ENCODE measurements at places on chromosomes 1 and 21. TPM values are rescaled to one million over a fixed set of nuclear protein-coding genes. Genes with fewer than 3 reads are reported as not detected.

SNX7 gene
- 16.4 TPM for total RNA-seq

HRNR gene
- not detected for total RNA-seq

SNAP47 gene
- total RNA-seq: 44.0 TPM

STIL gene
- 0.48 TPM for total RNA-seq

TARBP1 gene
- total RNA-seq: 9.1 TPM

DCST1 gene
- total RNA-seq: not detected

PITHD1 gene
- 33.7 TPM for total RNA-seq

SRGAP2C gene
- 9.8 TPM for total RNA-seq

NTNG1 gene
- not detected for total RNA-seq

- DNase-seq: no peak
These were observed 5.2 kb downstream of the PLEKHA6 start for GRCh38 chr1:204354579-204354978.

- DNase-seq: no peak
These were observed 4.7 kb downstream of the UROD start for GRCh38 chr1:45016767-45017166.

- no peak for DNase-seq
These were observed 109.9 kb downstream of the KIAA0319L start for GRCh38 chr1:35447278-35447677.

DNA sequence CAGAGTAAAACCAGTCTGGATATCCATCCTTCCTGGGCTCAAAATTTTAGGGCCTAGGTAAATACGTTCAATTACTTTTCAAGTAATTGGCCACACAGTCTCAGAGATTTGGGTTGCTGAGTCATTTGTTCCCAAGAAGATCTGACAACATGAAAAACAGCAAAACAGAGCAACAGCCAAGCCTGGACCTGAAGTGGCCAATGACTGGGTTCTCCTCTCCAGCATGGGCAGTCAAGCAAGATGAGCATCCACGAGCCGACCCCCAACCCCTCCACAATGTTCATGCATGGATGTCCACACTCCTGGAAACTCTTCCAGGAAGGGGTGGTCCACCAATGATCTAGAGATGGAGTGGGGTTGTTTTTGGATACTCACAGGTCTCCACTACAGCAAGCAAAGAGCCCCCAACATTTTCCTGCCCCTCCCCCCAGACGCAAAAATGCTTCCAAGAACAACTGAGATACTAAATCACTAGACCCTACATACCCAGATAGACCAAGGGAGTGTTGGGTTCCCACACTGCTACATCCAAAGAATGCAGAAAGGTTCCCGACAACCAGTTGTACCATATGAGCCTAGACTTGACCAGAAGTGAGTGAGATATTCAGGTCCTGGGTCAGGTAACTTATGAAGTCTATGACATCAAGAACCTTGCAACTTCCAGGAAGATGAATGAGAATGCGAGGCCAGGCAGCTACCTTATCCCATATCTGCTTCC lies 73.0 kb downstream of the CD46 start:
- peak; percentile 71 for DNase-seq

GRCh38 chr21:17612023-17612564 lies 607 bp downstream of the BTG3 start:
- peak; percentile 76 for DNase-seq

GRCh38 chr1:5770981-5771765 lies 221.1 kb downstream of the NPHP4 start:
- no peak for DNase-seq

DNA sequence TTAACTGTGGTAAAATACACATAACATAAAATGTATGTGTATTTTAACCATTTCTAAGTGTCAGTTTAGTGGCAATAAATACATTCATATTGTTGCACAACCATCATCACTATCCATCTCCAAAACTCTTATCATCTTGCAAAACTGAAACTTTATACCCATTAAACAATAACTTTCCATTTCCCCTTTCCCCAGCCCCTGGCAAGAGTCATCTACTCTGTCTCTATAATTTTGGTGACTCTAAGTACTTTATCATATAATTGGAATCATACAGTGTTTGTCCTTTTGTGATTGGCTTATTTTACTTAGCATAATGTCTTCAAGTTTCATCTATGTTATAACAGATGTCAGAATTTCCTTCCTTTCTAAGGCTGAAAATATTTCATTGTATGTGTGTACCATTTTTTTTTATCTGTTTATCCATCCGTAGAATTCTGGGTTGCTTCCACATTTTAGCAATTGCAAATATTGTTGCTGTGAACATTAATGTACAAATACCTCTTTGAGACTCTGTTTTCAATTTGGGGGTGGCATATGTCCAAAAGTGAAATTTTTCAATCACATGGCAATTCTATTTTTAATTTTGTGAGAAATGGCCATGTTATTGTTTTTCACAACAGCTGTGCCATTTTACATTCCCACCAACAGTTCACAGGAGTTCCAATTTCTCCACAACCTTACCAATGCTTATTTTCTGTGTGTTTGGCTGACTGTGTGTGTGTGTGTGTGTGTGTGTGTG lies 153.9 kb upstream of the GORAB start:
- DNase-seq: no peak

DNA sequence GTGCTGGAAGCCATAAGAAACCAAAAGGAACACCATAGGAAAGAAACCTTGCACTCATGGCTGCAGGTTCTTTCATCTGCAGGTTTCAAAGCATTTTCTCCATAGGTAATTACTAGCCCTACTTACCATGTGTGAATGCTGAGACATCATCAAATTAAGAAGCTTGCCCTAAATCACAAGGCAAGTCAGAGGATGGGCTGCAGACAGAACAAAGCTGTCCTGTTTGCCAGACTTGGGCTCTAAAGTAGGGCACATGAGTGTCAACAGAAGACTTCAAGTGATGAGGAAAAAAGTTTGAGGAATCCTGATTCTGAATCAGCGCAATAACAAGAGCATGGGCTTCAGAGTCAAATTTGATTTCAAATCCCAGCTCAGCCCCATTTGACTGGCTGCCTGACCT lies 5.8 kb upstream of the EPS15 start:
- no peak for DNase-seq

GRCh38 chr21:46021398-46021797 lies 39.8 kb downstream of the COL6A1 start:
- no peak for DNase-seq

DNA sequence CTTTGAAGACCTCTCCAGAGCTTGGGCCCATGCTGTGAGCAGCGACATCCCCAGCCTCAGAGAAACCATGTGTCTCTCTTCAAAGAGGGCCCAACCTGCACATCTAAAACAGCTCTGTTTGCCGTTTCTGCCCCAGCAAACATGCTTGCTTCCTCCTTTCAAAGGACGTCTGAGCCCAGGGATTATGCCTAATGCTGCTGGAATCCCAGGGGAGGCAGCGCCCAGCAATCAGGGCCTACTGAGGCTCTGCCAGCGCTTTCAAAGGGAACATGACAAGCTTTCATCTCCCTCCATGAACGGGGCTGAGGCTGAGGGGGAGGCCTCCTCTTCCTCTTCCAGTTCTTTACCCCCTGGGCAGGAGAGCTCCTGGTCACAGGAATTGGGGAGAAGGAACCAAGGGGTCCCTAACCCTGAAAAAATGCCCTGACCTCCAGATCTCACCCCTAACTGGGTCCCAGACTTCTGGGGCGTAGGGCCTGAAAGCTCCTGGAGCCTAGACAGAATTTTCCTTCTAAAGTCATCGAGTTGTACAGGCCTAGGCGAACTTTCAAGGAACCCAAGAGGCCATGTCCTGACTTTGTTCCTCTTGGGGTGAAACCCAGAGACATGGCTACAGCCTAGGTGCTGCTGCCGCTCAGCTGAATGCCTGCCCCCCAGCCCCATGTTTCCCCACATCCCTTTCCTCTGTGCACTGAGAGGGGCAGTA lies 13.4 kb upstream of the ASCL5 start:
- DNase-seq: no peak

GRCh38 chr1:15412175-15412800 lies 2.6 kb downstream of the EFHD2 start:
- DNase-seq: no peak

Data from cardiac septum (tissue), 1 donor.